Activated naive CD4-positive, alpha-beta T cell (primary cell): ENCODE measurements at places on chromosomes 1 and 21.

DNA sequence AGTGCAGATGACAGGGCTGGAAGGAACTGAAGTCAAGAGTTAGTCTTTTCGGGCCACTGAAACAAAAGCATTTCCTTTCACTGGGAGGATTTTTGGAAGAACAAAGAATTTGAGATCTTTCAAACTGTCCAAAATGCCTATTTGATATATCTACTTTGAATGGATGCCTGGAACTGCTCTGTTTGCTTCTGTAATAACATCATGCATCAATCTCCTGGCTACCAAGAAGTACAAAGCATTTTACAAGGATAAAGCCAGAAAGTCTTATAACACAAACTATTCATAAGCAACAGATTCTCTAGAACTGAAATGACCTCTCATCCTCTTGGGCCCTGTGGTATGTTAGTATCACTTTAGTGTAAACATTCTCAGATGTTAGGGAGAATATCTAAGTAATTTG is 18.2 kb upstream of the RHOU start:
- no peak for DNase-seq

DNA sequence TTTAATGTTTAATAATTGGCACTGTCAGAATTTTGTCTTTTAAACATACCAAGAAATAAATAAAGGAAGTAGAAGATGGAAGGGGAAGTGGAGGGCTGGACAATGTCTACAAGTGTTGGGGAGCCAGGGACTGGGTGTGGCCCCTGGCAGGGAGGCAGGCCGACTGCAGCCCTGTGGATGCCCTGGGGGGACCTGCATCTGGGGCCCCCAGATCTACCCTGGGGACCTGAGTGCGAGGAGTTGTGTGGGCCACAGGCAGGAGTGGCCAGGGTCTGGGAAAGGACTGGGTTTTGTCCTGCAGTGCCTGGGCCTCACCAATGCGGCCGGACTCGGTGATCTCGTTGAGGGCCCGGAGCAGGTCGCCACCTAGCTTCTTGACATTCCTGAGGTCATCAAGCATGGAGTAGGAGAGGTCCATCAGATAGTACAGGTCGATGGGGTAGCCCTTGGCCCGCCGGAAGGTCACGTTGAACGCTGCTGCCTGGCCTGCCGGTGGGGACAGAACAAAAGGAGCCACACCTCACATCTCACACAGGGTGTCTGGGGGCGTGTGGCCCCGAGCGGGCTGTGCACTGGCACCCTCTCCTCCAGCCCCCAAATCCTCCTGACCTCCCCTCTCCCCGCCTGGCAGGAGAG is 17.5 kb downstream of the ITGB2 start:
- no peak for DNase-seq

DNA sequence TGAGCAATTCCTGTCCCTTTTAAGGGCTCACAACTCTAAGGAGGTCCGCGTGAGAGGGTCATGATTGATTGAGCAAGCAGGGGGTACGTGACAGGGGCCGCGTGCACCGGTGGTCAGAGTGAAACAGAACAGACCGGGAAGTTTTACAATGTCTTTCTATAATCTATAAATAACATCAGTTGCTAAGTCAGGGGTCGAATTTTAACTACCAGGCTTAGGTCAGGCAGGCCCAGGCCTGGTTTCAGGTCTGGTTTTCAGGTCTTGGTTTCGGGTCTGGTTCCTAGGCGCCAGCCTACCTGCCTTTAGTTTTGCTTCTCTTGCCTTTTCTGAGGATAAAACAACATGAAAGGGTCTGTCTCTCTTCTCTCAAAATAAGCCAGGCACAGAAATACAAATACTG is 476.0 kb upstream of the CAMK1G start:
- no peak for DNase-seq

- no peak for DNase-seq
Observed at GRCh38 chr1:214281720-214282629, 1.0 kb downstream of the SMYD2 start.

- DNase-seq = no peak
Observed at GRCh38 chr1:24860841-24861240, 69.2 kb downstream of the RUNX3 start.

- DNase-seq = no peak
Observed at GRCh38 chr1:227778401-227778947, 37.0 kb upstream of the PRSS38 start.

GRCh38 chr1:42971841-42972291 is 13.2 kb upstream of the SLC2A1 start:
- DNase-seq = no peak

GRCh38 chr1:147534386-147534785 is 6.9 kb upstream of the BCL9 start:
- no peak for DNase-seq

DNA sequence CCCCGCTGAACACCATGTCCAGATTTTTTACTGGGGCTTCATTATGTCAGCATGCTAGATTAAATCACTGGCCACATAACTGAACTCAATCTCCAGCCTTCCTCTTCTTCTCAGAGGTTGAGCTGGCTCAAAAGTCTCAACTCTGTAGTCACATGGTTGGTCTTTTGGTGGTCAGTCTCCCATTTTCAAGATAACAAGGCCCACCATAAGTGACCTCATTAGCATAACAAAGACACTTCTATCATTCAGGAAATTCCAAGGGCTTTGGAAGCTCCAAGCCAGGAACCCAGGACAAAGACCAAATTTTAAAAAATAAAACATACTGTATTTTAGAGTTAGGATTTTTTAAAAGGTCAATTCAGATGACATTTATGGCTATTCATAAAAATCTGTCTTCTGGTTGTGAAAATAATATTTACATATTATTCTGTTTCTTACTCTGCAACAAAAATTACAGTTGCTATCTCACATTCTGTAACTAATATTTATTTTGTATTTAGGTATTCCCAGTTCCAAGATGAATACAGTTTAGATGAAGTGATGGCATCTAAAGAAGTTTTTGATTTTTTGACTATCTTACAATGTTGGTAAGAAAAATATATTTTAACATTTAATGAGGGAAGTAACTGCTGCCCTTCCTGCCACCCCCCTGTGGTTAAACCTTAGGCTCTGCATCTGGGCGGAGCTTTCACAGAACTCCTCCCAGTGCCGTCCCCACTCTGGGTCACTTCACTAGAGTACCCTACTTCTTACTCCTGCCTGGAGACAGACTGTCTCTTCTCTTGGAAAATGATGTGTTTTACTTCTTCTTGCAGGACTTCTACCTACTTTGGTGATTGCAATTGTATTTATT is 49.3 kb downstream of the SCP2 start:
- DNase-seq = no peak

- no peak for DNase-seq
Observed at GRCh38 chr1:29642519-29642918, 406.2 kb downstream of the PTPRU start.

- DNase-seq = no peak
Observed at GRCh38 chr1:10776190-10776905, 20.1 kb downstream of the CASZ1 start.

GRCh38 chr1:55519937-55520683 is 304.9 kb upstream of the USP24 start:
- no peak for DNase-seq

GRCh38 chr21:14236180-14236579 is 20.2 kb downstream of the RBM11 start:
- DNase-seq = no peak

DNA sequence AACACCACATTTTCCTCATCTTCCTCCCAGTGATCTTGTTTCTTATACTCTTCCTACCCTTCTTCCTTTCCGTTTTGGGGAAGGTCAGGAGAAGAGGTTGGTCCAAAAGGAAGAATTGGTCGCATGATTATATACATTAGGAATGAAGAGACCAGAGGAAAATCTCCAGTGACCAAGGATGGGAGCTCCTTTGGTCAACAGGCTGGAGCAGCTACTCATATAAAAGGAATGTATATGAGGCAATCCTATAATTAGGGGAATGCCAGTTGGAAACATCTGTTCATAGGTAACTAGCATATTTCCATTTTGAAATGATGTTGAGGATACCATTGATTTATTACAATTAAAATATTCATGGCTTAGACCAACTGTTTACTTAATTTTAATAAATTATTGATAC is 114.5 kb downstream of the LRRC40 start:
- DNase-seq = no peak
